ENCODE measurements at places on chromosomes 1 and 21. TPM values are rescaled to one million over a fixed set of nuclear protein-coding genes. Genes with fewer than 3 reads are reported as not detected.

VANGL1 gene
- 10.7 TPM for total RNA-seq

HJV gene
- not detected for total RNA-seq

PPIH gene
- 30.5 TPM for total RNA-seq

GRCh38 chr1:85280636-85281035 lies 4.2 kb upstream of the BCL10 start:
- DNase-seq, result no peak

DNA sequence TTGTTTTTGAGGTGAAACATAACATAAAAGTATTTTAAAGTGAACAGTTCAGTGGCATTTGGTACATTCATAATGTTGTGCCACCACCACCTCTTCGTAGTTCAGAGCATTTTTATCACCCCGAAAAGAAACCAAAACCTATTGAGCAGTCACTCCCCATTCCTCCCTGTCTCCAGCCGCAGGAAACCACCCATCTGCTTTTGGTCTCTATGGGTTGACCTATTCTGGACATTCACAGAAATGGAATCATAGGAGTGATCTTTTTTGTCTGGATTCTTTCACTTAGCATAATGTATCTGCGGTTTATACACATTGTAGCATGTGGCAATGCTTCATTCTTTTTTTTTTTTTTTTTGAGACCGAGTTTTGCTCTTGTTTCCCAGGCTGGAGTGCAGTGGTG lies 141.2 kb downstream of the VPS13D start:
- DNase-seq, result no peak

DNA sequence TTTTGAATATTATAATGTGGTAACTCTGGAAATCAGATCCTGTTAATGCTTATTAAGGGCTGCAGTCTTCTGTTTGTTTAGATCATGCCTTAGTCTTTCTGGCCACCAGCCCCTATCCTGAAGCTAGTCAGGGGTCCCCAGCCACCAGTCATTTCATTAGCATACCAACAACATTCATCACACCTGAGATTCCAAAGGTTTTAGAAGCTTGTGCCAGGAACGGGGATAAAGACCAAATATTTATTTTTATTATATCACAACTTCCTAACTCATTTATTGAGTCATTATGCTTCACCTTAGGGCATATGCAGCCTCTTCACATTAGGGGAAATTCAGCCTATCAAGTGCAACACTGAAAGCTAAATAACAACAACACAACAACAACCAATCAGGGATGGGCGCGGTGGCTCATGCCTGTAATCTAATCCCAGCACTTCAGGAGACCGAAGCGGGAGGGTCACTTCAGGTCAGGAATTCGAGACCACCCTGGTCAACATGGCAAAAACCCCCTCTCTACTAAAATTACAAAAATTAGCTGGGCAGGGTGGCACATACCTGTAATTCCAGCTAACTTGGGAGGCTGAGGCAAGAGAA lies 2.9 kb upstream of the PSEN2 start:
- DNase-seq, result no peak

DNA sequence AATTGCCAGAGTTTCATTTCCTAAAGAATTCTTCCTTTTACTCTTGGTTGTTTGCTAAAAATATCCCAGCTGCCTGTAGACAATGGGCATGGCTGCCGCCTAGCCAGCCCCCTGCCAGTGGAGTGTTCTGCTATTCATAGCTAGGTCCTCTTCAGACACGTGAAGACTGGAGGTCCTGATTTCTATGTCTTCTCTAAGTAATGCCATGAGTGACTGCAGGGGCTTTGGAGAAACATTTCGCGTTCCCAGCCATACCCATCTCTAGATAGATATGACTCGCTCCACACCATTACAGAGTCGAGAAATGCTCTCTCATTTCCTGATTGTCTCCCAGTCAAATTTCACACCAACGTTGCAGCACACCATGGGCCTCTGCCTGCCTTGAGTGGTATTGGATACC lies 99.5 kb upstream of the BACE2 start:
- no peak for DNase-seq

DNA sequence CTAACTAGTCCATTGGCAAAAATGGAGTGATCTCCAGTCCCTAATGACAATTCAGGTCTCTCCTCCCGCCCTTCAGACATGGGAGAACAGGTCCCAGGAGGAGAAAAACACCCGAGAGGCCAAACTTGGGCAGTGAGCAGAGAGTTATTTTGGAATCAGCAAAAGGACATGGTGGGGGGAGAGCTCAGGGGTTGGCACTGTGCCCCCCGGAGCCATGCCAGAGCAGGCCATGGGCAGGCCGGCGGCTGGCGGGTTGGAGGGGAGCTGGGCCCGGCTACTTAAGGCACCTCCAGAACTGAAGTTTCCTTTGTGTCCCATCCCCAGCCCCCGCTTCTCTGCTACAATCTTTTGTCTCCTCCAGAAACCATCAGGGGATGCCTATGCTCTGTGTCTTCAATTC lies 7.1 kb downstream of the LGR6 start:
- no peak for DNase-seq

DNA sequence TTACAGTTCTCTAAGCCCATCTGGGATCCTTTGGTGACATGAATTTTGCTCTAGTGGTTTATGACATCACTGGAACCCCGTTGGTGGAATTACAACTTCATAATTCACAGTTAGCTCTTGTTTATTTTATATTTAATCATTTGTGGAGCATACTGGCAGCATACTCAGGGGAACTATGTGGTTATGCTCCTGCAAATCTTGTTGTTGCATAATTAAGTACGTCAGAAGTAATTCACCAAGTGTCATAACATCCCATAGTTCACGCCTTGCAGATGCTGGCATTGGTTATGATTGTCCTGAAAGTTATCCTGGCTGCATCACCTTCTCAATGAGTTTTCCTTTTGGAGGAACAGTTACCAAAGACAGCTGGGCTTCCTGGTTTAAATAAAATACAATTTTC lies 16.5 kb downstream of the PRRX1 start:
- no peak for DNase-seq

- no peak for DNase-seq
Observed at GRCh38 chr21:25298512-25299491, 308.5 kb downstream of the MRPL39 start.

All from Peyer's patch (tissue), 4 donors.